ENCODE measurements at places on chromosomes 7 and 10.

GRCh38 chr10:58300676-58301075 lies 31.7 kb downstream of the CISD1 start:
- no peak for DNase-seq

GRCh38 chr7:50508471-50508943 lies 56.7 kb downstream of the DDC start:
- DNase-seq, result no peak

DNA sequence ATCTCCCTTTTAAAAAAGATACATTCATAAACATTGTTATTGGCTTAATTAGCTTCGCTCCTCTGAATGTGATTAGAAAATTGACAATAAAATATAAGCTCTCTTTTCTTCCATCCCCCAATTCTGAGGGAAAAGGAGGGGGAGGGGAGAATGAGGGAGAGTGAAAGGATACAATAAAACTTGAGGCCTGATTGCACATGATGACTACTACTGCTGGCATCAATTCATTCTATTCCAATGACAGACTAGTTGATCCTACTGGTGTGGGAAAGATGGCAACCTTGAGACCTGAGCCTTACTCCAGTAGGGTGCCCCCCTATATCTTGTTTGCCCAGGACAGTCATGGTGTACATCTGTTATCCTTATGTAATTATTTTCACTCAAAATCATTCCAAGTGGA lies 4.5 kb upstream of the IQUB start:
- DNase-seq, result no peak

GRCh38 chr7:112449353-112449752 lies 907 bp upstream of the IFRD1 start:
- DNase-seq, result peak; percentile 39

DNA sequence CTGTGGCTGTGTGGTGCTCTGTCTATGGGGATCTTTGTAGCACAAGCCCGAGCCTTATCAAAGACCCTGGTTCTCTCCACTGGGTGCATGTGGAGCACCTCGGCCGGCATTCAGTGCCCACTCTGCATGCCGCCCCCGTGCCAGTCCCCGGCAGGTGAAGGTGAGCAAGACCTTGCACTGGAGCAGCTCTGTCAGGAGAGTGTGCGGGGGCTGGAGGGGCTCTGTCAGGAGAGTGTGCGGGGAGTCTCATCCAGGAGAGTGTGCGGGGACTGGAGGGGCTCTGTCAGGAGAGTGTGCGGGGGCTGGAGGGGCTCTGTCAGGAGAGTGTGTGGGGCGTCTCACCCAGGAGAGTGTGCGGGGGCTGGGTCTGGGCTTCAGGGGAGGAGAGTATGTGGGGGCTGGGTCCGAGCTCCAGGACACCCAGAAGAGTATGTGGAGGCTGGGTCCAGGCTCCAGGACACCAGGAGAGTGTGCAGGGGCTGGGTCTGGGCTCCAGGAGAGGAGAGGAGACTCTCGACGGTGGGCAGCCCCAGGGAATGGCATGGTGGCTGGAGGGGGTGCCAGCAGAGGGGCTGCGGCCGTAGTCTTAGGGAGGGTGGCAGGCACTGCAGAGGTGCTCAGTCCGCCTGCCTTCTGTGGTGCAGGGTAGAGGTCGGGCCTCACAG lies 40.8 kb downstream of the INPP5A start:
- no peak for DNase-seq

DNA sequence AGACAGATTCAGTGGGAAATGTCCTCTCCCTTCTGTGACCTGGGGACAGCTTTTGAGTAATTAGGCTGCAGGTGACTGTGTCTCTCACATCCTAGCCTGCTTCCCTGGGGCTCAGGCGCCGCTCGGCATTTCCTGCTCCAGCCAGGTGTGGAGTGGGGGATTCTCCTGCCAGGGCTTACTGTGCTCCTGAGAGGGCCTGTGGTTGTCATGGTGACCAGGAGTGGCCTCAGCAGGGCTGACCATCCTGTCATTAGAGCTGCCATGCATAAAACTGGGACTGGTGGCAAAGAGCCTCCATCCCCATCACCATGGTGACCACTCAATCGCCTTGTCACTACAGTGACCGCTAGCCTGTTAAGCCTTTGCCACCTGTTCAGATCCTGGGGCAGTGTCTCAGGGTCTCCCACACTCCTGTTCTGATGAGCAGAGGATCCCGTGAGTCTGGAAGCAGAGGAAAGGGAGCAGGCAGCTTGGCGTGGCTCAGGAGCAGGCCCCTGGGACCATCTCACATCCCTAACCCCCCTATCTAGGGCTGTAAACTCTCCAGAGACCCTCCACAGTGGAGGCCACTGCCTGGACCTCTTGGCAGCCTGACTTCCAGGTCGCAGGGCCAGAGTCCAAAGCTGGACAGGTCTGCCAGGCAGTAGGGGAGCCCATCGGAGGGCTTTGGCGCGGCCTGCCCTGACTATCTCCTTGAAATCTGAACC lies at the start of gene GCK:
TSS of gene GCK (minus strand) at position 154 of the 707 bp plus-strand sequence. CDS start 486 bp downstream, outside the sequence.
- no peak for DNase-seq

GRCh38 chr7:2158331-2159175 lies 74.2 kb downstream of the MAD1L1 start:
- DNase-seq, result no peak

DNA sequence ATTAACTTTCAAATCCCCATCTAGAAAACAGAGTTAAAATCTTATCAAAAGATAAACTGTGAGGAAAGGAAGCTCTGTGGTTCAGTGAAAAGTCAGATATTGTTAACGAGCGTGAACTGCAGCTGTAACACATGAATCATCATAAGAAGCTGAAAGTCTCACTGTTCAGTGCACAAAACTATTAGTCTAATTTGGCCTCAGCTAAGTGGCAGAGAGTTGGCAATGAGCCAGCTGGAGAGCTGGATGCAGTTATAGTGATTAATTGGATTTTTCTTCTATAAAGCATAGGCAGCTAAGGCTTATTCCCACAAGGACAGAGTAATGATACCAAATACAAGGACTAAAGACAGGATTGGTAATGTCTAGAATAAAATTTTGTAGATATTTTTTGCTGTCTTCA lies 101.1 kb upstream of the ABCB5 start:
- no peak for DNase-seq
